ENCODE measurements at places on chromosomes 2 and 18. TPM values are rescaled to one million over a fixed set of nuclear protein-coding genes. Genes with fewer than 3 reads are reported as not detected.

- peak; percentile 50 for DNase-seq
Measured at GRCh38 chr2:161250864-161251436, 57.3 kb upstream of the PSMD14 start.

DNA sequence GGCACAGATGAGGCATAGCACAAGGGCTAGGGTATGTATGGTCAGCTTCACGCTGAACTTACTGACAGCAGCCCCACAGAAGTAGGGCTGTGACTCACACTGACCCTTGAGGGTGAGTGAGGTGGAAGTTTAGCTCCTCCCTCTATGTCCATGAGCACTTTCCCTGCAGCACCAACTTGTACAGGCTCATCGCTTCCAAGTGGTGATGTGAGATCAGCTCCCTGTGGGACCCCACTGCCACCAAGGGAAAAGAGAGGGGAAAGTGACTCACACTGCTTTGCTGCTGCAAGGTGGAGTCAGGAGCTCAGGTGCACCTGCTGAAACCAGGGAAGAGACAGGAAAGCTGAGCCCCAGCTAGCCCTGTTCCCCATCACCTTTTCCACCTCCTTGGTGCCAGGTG is 91.5 kb downstream of the TEX51 start:
- DNase-seq = no peak

- no peak for DNase-seq
Measured at GRCh38 chr2:203783496-203784203, 77.2 kb downstream of the CD28 start.

DNA sequence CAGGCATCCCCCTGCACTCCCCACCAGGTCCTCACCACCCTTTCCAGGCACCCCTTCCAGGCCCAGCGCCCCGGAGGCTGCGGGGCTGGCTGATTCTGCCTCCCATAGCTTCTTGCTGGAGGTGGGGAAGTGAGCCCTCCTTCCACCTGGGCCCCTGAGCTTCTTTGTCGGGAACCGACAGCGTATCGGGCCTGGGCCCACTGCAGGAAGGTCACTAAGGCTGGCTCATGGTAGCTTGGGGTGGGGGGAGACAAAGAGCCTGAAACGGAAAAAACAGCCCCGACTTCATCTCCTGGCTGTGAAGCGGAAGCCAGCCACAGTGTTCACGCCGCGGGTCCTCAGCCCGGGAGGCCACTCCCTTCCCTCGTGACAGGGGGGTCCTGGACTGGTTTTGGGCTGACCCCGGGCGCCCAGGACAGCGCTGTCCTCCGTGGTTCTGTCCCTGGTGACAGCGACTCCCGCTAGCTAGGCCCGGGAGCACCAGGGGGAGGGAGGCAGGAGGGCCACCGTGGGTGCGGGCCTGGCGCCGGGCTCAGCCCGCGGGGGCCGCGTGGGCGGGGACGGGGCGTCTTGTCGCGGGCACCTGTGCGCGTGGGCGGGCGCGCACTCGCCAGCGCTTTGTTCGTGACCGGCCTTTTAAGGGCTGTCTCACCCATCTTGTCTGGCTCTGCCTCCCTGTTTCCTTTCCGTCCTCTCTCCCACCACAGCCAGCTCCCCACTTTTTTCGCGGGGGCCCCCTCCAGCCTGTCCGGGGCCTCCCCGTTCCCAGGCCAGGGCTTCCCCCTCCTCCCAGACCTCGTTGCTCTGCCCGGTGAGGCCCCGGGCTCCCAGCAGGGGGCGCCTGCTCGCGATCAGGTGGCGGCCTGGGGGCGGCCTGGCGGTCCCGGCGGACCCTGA is 64.9 kb downstream of the DNMT3A start:
- DNase-seq = no peak

GRCh38 chr2:147420947-147421675 is 423.7 kb upstream of the ACVR2A start:
- DNase-seq = no peak

- DNase-seq = no peak
Measured at GRCh38 chr2:144508172-144508851, 11.6 kb downstream of the ZEB2 start.

- no peak for DNase-seq
Measured at GRCh38 chr2:28387082-28387960, 5.3 kb upstream of the FOSL2 start.

DNA sequence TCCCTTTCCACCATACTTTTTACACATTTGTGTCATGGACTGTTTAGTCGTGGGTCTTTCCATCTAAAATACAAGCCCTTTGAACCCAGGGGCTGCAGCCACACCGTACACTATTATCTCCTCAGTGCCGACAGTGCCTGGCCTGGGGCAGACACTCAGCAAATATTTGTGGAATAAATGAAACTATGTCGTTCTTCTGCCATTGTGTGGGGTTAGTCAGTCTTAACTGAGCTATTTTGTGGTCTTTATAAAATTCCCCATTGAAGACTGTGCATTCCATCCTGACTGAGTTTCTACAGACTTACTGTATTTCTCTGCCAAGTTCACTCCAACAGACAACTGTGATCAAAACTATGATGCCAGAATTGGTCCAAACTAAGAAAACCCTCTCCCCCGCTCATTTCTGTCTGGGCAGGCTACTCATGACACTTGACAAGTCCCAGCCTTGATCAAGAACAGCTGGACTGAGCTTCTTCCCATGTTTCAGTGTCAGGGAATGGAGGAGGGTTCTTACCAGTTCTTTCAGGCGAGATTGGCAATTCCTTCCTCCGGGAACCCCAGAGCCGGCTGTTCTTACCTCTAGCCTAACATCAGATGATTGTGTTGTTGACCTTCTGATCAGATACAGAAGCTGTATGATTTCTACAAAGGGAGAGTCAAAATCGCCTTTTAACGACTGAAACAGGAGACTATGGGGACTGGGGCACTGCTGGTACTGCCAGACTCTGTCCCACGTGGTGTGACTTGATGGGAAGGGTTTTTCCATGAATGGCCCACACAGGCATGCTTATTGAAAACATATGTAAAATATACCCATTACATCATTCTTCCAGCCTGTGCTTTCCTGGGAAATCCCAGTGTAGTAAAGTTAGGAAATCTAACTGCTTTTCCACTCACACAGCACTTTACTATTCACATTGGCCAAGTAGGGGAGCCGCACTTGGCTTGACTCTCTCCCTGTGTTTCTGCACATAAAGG is 77.4 kb upstream of the NPAS2 start:
- DNase-seq = no peak

GRCh38 chr2:217889656-217890055 is 113.1 kb downstream of the TNS1 start:
- DNase-seq = no peak

- no peak for DNase-seq
Measured at GRCh38 chr2:23697256-23698075, 229.5 kb downstream of the ATAD2B start.

GRCh38 chr2:132416723-132417395 is at the start of gene GPR39:
Gene GPR39, plus strand, starts transcription at chr2:132416805.
- DNase-seq = no peak

- DNase-seq = no peak
Measured at GRCh38 chr2:173254659-173255058, 100.0 kb upstream of the CDCA7 start.

- DNase-seq = no peak
Measured at GRCh38 chr2:238495422-238495821, 68.7 kb downstream of the ASB1 start.

GRCh38 chr18:23929362-23929930 is 85.1 kb upstream of the TTC39C start:
- DNase-seq = no peak

DNA sequence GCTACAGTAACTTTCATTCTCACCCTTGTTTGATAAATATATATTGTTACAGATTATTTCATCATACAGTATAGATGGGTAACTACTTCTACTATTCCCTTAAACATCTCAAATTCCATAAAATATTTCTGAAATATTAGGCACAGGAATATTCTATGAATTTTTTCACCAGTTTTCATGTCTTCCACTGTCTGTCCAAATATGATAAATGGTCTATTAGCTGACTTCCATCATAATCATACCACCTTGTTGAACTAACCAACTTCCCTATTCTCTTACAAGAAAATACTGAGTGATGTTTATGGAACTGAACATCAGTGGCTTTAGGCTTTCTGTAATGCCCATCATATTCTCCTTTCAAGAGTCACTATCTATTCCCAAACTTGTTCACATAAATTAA is 82.4 kb downstream of the TRAPPC8 start:
- no peak for DNase-seq

GRCh38 chr2:201618744-201619662 is 24.3 kb downstream of the TMEM237 start:
- DNase-seq = no peak

DNA sequence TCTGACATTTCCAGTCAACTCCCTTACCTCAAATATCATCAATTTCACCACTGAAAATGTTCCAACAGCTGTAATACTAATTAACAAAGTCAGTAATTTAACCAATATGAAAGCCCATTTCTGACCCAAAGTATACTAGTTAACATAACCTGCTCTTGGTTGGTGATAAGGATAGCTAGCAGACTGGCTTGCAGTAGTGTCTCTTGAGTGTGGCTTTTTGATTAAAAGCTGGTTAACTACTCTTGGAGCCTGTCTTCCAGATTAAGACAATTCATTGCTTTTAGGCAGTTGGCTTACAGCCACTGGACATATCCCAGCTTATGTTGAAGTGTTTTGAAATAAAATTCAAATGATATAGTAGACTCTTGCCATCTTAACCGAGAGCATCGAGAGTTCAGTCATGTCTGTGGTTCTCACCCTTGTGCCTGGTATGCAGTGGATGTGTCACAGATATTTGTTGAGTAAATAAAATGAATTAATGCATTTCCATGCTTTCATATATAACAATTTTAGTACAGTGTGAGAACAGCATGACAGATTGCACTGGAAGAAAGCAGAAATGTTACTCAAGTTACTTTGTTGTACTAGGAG is 158.1 kb downstream of the TANC1 start:
- DNase-seq = no peak

- no peak for DNase-seq
Measured at GRCh38 chr2:122740594-122740948, 985.1 kb downstream of the TSN start.

DNA sequence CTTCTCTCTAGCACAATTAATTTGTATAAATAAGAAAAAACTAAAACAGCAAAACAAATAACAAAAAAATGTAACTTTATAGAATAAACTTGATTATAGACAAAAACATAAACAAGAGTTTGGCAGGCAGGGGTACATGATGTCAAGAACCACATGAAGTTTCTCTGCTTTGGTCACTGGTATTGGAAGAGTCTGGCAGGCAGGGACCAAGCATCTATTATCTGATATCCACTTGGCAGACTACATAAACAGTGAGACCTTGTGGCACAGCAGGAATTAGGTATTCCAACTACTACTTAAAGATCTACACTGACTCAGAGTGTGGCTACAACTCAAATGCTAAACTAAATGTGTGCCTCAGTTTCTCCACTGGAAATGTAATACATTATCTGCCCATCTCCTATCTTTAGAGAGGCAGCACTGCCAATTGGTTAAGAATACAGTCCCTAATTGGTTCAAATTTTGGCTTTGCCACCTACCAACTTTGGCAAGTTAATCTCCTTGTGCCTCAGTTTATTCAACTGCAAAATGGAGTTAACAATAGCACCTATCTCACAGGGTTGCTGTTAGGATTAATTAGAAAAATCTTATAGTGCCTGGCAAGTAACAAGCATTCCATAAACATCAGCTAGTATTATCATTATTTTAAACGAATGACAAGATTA is 2.7 kb downstream of the MAP4K3 start:
- no peak for DNase-seq

DNA sequence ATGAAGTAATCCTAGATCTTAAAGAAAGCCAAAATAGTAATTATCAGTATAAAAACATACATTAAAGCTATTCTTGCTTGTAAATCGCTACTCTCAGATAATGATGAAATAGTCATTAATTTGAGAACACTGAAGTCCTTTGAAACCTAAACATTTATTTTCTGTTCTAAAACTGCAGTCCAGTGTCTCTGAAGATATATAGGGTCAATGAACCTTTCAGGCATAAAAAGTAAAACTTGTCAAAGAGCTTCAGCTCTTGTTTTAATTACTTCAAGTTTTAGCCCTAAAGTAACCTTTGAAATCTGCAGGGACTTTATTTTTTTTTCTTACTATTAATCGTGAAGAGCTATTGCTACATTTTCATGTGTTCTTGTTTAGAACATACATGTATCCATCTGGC is 116.3 kb downstream of the KYNU start:
- DNase-seq = no peak

GRCh38 chr2:7954234-7954633 is 727.6 kb upstream of the ID2 start:
- no peak for DNase-seq

DNA sequence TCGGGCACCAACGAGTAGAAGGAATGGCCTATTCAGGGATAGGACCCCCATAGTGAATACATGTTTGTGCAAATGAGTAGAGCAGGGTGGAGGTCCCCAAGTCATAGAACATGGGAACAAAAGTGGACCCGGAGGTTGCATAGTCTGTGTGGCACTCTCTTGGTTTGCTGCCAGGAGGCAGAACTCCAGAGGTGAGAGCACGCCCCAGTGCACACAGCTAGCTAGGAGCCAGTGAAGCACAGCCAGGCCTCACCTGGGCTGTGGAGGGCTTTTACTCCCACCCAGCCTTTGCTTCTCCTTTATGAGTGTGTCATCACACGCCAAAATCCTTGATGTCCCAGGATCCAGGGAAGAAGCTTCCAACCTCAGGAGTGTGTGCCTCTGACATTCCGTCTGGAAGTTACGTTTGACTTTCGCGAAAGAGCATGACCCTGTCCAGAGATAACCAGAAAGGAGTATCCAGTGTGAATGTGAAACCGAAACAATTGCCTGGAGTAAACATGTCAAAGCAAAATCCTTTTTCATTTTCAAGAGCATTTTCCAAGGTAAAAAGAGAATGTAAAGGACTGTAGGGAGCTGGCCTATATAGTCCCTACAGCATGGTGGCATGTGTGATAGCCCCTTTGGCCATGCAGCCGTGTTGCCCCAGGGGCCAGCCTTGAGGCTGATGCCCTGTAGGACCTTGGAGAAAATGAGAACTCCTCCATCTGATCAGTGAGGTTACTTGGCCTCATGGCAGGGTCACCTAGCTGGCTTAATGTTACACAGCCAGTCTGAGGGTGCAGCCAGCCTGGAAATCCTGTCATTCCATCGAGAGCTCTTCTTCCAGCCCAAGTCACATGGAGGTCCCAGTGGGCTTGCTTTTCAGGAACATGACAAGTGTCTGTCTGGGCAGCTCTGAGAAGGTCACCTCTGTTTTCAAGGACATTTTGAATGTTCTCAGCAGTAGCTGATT is 8.8 kb downstream of the TRIB2 start:
- no peak for DNase-seq

DNA sequence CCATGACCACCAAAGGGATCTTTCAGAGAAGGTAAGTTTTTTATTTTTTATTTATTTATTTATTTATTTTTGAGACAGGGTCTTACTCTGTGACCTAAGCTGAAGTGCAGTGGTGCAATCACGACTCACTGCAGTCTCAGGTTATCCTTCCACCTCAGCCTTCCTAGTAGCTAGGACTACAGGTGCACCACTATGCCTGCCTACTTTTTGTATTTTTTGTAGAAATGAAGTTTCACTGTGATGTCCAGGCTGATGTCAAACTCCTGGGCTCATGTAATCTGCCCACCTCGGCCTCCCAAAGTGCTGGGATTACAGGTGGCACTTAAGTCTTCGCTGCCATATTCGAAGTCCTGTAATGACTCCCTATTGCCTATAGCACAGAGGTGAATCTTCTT is 342.5 kb downstream of the CYRIA start:
- no peak for DNase-seq

RABL2A gene
- total RNA-seq = 8.8 TPM

AMER3 gene
- not detected for total RNA-seq

SYT4 gene
- not detected for total RNA-seq

ID2 gene
- 135 TPM for total RNA-seq

IL18R1 gene
- total RNA-seq = 35.5 TPM

CDK15 gene
- total RNA-seq = 0.06 TPM

IL36A gene
- not detected for total RNA-seq

ALPP gene
- not detected for total RNA-seq

HADHA gene
- 142 TPM for total RNA-seq

NR4A2 gene
- 5.7 TPM for total RNA-seq

RASGRP3 gene
- not detected for total RNA-seq
